Activated T-cell treated with anti-CD3 and anti-CD28 coated beads for 4 hours (primary cell): ENCODE measurements at places on chromosomes 7 and 10.
A peak's percentile ranks its signal among the peaks of the same experiment; 100 is the strongest.

DNA sequence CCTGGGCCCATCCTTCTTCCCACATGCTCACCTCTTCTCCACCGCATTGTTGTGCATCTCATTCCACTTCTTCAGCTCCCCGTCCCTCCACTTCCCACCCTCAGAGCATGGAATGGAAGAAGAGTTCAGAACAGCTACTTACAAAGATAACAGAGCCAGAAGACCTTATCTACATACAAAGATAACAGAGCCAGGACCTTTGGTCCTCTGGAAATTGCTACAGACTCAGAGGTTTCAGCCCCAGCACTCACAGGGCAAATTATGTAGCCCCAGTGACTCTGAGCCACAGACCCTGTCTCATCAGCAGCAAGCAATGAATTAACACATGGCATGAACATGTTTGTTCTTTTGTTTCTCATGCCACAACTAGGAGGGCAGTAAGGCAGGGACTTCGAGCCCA is 28.7 kb upstream of the SLC29A3 start:
- no peak for DNase-seq

GRCh38 chr7:91112902-91113341 is 151.3 kb upstream of the FZD1 start:
- DNase-seq: no peak

GRCh38 chr10:15474671-15475070 is 103.6 kb upstream of the FAM171A1 start:
- DNase-seq: no peak

DNA sequence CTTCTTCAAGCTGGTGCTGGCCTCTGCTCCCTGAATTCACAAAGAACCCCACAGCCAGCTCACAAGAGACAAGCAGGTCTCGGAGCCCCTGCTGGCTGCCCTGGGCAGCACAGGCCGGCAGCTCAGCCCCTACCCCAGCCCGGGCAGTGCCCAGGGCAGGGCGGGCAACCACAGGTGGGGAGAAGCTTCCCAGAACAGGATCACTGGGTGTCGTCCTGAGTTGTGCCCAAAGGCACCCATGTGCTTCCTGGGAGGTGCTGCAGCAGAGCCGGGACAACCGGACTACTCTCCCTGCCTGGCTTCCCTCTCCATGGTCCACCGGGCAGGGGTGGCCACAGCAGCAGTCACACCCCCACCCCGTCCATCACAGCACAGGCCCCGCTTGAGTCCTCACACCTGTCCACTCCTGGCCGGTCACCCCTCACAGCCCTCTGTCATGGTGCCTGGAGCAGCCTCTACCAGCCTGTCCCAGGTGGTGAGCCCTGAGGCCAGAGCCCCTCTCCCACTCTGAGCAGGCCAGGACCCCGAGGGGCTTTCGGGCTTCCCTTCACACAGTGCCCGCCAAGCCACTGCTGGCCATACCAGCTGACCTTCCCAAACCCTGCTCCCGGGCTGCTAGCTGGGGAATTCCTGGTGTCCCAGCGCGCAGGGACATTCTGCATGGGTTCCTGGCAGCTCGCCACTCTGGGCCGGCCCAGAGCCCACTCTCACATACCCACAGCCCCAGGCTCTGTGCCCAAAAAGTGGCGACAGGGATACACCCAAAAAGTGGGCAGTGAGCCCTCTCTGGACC is 3.1 kb downstream of the RASGEF1A start:
- no peak for DNase-seq

GRCh38 chr7:31478721-31479120 is 35.2 kb upstream of the ITPRID1 start:
- DNase-seq: no peak

- no peak for DNase-seq
These were observed 89.9 kb upstream of the KCNMA1 start for GRCh38 chr10:77727481-77727880.

- DNase-seq: no peak
These were observed 417.9 kb downstream of the RPS24 start for GRCh38 chr10:78451592-78451991.

- DNase-seq: peak; percentile 52
These were observed 25.8 kb downstream of the TES start for GRCh38 chr7:116236020-116236630.

GRCh38 chr7:24716480-24717246 is 40.6 kb downstream of the GSDME start:
- DNase-seq: no peak

DNA sequence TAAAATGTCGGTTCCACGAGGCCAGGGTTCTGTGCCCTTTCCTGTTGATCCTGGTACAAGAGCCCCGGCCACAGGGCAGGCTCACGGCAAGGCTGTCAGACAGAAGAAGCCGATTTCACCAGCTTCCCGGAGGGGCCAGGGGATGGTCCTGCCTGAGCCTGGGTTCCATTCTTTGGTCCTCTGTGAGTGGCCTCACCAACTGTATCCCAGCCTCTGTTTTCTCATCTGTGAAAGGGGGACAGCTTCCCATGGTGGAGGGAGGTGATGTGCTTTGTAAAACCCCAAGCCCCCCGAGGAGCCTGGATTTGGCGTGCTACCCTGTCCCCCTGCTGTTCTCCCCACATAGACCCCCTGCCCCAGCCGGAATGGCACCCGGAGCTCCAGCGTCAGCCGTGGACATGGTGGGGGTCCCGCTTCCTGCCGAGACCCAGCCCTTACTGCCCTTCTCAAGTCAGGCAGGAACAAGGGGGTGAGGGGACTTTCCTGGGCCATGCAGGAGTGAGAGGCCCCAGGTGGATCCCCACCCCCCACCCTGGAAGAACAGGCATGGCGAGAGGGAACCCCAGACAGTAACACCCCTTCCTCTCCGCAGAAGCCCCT is 28.3 kb upstream of the ELFN1 start:
- DNase-seq: no peak

DNA sequence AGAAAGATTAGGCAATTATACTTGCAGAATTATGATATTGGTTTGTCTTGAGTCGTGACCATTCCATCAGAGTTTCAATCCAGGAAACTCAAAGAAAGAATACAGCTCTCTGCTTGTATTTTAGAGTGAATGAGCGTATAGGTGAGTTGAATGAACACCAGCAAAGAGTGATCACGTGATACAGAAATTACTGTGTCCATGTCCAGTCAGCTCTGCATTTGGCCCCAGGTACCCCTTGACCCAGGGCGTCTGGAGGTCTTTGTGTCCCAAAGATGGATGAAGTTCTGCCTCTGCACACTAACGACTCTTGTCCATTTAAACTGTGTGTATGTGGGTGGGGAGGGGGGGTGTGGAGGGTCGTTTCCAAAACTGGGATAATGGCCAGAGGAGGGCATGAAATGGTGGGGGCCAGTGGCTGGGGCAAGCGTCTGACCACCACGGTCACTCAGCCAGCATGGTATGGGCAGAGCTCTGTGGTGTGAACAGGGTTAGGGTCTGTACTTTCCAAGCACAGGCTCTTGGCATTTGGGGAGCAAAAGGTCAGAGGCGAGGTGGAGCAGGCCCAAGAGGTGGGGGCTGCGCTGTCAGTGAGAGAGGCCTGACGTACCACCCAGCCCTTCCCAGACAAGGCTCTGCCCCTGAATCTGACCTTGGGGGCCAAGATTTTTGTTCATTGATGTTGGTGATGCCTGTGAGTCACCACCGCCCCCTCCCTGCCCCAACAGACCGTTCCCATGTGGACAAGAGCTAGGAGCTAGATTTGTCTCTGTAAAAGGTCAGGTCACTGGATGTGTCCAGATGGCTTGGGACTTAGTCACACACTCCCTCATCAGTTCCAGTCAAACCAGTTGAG is 1.4 kb downstream of the PTPRE start:
- DNase-seq: no peak

DNA sequence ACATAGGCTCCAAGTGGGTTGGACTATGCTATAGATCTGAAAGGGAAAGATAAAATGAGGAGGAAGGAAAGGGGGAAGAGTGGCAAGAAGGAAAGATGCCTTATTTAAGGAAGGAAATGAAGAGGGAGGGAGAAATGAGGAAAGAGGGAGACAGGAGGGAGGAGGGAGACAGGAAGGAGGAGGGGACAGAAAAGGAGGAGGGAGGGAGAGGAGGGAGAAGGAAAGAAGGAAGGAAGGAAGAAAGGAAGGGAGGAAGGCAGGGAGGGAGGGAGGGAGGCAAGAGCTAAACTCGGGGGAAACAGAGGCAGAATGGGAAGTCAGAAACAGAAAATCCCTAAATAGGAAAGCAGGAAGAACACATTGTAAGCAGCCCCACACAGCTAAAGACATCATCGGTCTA is 67.4 kb downstream of the KIAA1549 start:
- DNase-seq: no peak

DNA sequence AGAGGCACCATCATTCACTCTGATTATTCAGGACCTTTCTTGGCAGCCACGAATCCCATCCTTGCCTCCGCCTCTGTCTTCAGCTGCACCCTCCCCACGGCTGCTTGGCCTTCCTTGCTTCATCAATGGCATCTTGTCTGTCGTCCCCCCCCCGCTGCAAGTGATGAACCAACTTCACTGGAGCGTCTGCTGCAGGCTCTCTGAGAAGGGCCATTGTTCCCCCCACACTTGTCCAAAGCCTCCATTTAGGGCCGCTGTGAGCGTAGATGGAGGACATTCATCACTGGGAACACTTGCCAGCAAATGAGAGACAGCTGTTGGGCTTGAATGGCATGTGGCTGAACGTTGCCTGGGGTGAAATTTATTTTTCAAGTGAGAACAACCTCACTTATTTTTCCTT is 20.1 kb downstream of the AFAP1L2 start:
- no peak for DNase-seq

DNA sequence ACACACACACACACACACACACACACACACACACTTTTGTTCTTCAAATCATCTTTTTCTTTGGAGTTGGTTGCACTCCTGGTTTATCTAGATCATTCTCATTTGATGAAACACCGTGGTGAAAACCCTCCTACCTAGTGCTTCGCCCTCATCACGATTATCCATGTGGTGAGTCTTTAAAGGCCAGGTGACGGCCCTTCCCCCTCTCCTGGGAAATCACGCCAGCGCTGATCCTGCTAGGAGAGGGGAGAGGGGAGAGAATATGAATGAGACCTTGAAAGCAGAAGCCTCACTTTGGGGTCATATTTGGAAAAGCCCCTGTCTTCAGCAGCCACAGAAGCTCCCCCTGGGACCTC is 103.9 kb upstream of the LRRC4 start:
- DNase-seq: no peak

DNA sequence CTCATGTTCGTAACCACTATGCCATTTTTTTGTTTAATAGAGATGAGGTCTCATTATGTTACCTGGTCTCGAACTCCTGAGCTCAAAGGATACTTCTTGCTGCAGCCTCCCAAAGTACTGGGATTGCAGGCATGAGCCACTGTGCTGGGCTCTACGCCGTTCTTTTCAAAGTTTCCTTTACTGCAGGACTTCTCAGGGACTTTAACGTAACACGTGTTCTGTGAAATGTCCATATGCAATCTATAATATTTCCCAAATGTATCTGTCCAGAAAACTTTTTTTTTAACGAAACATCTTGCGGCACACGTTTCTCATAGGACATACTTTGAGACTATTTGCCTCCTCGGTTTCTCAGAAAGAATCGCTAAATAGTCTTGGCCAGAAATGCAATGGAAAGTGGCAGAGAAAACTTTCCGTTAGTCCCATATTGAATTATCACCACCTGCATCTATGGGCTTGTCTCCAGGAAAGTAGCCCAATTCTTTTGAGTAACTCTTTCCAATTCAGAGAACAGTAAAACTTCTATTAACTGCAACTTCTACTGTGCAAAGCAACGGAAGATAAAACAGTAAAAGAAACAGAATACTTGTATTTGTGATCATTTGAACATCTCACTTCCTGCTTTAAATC is 96.3 kb downstream of the ELMO1 start:
- no peak for DNase-seq

DNA sequence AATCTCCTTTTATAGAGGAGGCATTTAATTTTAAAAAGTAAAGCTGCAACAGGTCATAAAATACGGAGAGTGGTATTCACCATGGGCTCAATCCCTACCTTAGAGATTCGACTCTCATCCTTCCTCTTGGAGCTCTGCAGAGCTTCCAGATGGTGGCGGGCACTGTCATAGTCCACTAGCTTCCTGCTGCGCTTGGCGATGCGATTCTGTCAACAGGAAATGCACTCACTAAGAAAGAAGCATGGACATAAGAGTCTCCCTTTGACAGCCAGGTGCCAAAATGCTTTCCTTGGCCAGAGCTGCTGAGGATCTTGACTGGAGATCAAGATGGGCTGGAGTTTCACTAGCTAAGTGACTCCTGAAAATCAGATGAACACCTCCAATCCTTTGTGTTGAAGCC is 154.4 kb downstream of the AMPH start:
- no peak for DNase-seq

DNA sequence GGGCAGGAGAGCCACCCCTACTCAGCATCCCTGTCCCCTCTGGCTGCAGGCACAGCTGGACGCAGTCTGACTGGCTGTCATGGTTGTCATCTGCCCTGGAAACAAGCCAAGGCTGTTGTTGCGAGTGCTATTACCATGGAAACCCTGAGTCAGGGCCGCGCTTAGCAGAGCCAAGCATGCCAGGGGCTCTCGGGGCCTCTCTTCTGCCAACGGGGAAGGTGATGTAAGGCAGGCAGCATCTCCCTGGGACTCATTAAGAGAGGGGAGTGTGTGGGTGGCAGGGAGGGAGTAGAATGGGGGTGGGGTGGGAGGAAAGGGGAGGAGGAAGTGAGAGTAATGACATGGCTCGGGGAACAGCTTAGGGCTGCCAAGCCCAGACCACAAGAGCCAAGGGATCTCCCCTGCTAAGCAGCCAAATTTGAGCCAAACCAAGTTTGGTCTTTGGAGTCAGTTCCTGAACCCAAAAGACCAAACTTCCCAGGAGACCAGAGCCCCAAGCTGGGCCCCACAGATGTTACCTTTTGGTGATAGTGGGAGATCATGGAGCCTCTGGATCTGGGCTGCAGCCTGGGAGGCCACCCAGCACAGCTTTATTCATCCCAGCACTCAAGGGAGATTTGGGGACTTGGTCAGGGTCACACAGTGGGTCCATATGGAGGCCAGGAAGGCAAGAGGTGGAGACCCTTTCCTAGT is 67.6 kb downstream of the TMEM130 start:
- peak; percentile 0 for DNase-seq

GRCh38 chr7:50707236-50708006 is 75.3 kb downstream of the GRB10 start:
- DNase-seq: no peak

DNA sequence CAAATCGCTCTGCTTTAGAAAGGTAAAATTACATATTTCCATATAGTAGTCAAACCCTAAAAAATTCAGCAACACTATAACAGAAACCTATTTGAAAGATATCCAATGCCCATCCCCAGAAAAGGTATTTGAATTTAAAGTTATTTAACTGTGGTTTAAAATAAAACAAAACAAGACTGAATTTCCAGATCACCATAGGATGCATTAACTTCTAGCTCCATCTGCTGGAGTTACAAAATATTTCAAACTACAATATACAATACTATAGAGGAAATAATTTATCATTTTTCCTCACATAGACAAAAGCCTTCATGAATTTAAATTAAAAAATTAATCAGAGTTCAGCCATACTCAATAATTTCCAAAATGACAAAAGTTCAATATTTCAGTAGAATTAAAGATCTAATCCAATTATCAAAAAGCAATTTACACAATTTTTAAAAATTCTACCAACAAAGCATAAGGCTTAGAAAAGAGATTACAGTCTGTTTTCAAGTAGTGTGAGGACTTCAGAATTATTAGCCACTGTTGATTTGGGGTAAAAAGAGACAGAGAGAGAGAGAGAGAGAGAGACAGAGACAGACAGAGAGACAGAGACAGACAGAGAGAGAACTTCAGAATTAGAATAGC is 75.9 kb downstream of the LMBR1 start:
- DNase-seq: no peak
